ENCODE measurements at places on chromosomes 3 and 15.

DNA sequence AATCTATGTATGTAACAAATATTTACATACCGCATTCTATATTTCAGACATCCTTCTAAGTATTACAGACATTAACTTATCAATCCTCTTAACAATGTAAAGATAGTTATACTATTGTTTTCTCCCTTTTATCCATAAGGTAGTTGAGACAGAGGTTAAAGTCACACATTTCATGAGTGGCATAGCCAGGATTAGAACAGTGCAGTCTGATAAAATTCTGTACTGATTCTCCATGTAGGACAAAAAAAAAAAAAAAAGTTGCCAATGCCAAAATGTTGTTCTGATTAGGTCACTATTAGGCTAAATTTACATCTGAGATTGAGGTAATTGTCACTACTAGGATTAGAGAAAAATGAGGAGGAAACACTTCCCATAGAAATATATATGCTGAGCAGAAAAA, 629.2 kb downstream of the OTOL1 start:
- DNase-seq = no peak

- DNase-seq = no peak
Measured at GRCh38 chr15:23039917-23040281, 530 bp upstream of the TUBGCP5 start.

GRCh38 chr15:44102675-44103254, 92.3 kb downstream of the FRMD5 start:
- peak; percentile 93 for DNase-seq

DNA sequence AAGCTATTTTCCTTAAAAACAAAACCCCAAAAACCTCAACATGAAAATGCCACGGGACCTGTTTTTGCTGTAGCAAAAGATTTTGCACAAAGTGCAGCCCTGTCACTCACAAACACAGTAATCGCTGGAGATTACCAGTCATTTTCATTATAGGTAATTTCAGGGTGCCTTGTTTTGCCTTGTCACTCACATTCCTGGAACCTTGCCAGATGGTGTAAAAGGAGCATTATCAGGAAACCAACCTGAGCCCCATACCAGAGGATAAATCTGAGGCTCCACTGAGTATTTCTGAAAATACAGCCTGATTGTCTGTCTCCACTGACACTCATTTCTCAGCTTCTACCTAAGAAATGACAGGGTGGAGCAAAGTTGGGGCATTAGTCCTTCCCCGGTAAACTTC, 791.3 kb upstream of the LMCD1 start:
- DNase-seq = no peak

GRCh38 chr15:63381301-63382204, at the start of gene CA12:
TSS of gene CA12 (minus strand) at chr15:63381846. CDS start at chr15:63381720, 126 bp downstream.
- peak; percentile 30 for DNase-seq

DNA sequence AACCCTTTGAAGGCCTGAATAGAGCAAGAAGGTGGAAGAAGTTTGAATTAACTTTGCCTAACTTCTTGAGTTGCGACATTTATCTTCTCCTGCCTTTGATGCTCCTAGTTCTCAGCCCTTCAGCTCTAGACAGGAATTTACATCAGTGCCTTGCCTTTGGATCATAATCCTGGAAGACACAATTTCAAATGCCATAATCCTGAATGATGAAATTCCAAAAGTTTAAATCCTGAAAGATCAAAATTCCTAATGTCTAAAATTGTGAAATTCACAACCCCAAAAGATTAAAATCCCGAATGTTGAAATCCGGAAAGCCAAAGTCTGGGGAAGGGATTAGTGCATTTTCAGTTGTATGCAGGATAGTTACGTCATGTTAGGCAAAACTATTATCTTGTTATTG, 166.6 kb upstream of the PDZRN3 start:
- no peak for DNase-seq

All from ACHN (cell line).